ENCODE measurements at places on chromosomes 16 and 17.

- DNase-seq: no peak
Observed at GRCh38 chr17:79991924-79992648, 43.6 kb downstream of the TBC1D16 start.

- no peak for DNase-seq
Observed at GRCh38 chr17:5120036-5120435, 4.2 kb downstream of the USP6 start.

DNA sequence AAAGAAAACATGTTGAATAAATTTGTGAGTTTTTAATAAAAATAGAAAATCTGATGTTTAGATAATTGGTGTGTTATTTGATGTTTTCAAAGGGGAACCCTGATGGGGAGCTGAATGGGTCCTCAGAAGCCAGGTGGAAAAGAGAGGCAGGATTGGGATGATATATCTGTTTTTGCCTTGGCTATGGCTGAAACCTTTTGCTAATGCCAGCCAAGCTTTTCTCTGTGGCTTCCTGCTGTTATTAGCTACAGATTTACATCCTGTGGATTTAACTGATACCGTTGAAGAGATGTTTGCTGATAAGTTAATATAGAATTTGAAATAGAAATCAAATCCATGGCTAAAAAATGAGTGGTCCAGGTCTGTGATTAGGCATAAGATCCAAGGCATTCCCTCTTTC lies 4.2 kb upstream of the AATF start:
- no peak for DNase-seq

DNA sequence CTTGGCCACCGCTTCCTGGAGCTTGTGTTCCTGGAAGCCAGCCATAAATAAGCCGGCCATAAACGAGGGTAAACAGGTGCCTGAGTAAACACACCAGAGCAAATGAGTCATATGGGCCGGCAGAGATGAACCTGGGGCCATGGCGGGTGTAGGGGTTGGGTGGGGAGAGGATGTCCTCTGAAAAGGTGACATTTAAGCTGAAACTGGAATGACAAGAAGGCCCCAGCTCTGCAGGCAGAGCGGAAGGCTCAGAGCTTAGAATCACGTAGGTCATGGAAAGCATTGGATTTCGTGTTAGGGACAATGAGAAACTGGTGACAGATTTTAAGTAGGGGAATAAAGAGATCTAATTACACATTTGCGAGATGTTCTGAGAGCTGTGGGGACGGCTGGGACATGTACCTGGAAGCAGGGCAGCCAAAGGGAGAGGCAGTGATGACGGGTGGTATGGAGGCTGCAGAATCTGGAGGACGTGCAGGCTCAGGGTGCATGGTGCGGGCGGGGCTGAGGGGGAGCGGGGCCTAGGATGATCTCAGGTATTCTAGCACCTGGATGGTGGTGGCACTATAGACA lies 8.1 kb upstream of the DNASE1 start:
- DNase-seq: no peak

DNA sequence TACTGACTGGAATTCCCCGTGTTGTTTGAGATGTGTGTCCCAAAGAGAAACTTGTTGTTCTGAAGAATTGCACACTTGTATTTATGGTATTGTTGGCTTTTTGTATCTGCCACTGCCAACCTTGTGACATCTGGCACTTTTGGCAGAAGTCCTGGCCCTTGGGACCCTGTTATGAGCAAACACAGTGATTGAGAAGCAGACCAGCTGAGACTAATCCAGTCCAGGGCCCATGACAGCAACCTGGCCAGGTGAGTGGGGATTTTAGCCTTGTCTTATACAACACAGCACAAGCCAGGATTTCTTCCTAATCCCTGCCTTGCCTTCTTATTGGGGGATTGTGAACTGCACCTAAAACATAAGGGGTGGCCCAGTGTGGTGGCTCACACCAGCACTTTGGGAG lies 80.0 kb downstream of the NTN1 start:
- DNase-seq: no peak

GRCh38 chr16:72473631-72474030 lies 301.7 kb upstream of the PMFBP1 start:
- DNase-seq: no peak

DNA sequence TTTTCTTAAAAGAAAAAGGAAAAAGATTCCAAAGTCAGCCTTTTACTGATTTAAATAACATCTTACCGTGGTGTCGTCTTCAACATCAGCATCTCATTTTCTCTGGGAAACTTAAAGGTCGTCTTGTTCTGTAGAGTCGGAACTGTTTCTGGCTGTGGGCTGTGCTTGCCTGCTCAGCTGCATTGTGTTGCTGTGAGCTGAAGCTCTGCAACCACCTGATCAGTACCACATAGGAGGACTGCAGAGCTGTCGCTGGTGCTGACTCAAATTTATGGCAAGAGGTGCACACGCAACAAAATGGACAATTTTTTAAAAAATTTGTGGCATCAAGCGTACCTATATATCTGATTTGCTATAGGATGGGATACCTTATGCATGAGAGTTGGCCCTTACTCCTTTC lies at the start of gene OMG:
TSS of gene OMG (minus strand) at position 150 of the 400 bp plus-strand sequence. CDS start 908 bp downstream, outside the sequence.
- peak; percentile 40 for DNase-seq

- DNase-seq: no peak
Observed at GRCh38 chr17:72603420-72604242, 482.8 kb downstream of the SOX9 start.

- peak; percentile 8 for DNase-seq
Observed at GRCh38 chr17:7929158-7930023, at the start of gene KCNAB3. TSS of gene KCNAB3 (minus strand) at chr17:7929856. CDS start at chr17:7929435, 421 bp downstream.

DNA sequence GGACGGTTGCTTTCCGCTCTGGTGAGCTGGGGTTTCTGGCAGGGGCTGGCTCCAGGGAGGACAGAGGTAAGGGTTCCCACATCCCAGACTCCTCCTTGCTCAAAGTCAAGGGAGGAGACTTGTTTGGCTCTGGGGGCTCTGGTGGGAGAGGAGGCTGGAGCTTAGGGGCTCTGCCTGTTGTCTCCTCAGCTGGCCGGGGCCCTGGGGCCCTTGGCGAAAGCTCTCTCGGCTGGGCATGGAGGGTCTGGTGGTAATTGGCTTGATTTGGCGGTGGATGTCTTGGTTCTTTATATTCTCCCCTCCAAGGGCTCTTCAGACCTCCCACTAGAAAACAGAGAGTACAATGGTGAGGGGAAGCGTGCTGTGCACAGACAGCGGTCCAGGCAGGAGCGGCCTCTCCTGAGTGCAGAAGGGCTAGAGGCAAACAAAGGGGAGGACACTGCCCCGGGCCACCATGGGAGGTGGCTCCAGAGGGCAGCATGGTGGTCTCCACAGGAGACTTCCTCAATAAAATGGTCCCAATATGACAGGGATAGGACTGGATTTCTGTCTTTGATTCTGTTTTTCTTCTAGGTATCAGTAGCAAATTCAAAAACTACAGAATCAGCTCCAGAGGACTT lies 5.7 kb upstream of the SPATA32 start:
- DNase-seq: no peak

DNA sequence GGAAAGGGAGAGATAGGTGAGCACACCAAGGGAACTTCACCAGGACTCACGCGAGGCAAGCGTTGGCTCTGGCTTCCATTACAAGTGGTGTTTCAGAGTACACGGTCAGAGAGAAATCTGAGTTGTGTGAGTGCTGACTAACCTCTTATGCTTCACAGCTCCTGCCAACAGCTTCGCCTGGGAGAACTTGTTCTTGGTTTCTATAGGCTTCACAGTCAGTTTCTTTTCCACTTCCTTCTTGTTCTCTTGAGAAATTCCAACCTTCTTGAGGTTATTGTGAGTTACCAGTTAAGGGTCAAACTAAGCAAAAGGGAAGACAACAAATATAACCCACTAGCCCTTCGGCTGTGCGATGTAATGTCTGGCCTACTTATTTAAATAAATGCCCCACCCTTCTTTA lies 18.9 kb downstream of the PSME3IP1 start:
- no peak for DNase-seq

DNA sequence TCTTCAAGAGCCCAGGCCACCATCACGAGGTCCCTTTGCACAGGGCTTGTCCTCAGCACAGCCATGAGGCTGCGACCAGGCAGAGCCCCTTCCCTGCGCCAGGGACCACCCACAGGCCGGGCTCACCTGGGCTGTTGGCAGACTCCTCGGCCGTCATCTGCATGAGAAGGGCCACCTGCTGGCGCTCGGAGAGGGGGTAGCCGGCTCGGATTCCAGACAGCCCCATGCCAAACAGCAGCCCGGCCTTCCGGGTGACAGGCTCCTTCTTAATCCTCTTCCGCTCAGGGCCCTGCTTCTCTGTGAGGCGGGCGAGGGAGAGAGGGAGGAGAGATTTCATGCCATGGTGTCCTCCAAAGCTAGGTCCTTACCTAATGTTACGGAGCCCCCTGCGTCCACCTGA lies 73.4 kb downstream of the ZNF778 start:
- DNase-seq: no peak

GRCh38 chr17:29005936-29006511 lies at the start of gene SEZ6:
TSS of gene SEZ6 (minus strand) at chr17:29006033. CDS start at chr17:29005869, 164 bp downstream.
- peak; percentile 60 for DNase-seq

DNA sequence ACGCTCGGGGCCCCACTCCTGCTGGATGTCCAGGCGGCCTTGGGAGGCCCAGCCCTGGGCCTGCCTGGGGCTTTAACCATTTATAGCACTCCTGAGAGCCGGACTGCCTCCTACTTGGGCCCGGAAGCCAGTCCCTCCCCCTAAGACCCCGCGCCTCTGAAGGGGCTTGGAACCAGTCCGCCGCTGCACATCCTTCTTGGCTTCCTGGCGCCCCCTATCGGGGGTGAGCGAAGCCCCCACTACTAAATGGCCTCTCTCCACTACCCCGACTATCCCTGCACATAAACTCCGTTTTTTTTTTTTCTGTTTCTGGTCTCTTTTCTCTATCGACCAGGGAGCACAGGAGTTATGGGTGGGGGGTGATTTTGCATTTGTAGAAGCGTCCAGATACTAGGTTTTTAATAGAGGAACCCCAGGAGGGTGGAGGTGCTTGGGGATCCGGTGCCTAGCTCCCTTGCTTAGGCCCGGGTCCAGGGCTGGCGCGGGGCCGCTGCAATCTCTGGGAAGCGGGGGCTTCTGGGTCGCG lies 633 bp upstream of the NOL3 start:
- no peak for DNase-seq

GRCh38 chr17:54451051-54451450 lies 449.6 kb upstream of the TOM1L1 start:
- no peak for DNase-seq

DNA sequence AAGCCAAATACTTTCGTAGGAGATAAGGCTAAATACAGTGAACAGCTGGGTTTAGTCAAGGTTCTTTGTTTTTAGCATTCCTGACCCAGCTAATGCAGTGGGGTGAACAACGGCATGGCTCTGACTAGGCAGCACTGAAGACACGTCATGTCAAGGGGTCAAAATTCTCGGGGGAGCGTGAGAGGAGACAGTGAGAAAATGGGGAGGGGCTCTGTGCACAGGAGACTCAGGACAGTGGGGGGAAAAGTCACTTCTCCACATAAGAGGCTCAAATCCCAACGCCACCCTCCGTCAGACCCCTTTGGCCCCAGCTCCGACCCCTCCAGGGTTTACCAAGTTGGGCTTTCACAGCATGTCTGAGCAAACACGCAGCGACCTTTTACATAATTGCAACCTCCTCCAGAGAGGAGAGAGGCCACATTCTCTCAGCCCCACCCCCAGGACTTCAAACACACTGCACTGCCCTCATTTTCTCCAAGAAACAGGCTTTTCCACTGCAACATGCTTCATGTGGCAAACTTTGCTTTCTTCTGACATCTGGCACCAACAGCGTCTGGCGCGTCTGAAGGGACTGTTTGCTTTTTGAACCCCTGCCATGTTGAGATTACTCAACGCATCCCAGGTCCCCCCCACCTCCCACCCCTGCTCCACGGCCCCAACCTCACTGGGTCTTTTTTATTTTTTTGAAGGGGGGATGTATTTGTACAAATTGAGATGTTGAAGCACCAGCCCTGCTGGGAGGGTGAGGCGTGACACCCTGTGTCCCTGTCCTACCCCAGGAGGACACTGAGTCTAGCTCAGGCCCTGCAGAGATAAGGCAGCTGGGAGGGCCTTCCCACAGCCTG lies 30.0 kb downstream of the AXIN2 start:
- DNase-seq: no peak

DNA sequence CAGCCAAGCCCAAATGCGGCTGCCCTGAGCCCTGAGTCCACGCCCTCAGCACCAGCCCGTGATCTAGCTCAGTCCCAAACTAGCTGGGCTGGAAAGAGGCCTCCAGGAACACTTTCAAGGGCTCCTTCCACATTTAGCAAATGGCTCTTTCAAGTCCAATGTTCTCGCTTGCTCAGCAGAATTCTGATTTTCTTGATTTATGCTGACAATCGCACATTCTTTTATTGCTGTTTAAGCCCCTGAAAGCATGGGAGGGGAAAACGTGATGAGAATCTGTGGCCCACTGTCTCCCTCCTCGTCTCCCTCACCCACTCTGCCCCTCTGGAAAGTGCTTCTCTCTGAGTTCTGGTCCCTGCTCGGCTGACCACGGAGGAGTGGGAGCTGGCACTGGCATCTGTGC lies 293.8 kb downstream of the FOXL1 start:
- no peak for DNase-seq

DNA sequence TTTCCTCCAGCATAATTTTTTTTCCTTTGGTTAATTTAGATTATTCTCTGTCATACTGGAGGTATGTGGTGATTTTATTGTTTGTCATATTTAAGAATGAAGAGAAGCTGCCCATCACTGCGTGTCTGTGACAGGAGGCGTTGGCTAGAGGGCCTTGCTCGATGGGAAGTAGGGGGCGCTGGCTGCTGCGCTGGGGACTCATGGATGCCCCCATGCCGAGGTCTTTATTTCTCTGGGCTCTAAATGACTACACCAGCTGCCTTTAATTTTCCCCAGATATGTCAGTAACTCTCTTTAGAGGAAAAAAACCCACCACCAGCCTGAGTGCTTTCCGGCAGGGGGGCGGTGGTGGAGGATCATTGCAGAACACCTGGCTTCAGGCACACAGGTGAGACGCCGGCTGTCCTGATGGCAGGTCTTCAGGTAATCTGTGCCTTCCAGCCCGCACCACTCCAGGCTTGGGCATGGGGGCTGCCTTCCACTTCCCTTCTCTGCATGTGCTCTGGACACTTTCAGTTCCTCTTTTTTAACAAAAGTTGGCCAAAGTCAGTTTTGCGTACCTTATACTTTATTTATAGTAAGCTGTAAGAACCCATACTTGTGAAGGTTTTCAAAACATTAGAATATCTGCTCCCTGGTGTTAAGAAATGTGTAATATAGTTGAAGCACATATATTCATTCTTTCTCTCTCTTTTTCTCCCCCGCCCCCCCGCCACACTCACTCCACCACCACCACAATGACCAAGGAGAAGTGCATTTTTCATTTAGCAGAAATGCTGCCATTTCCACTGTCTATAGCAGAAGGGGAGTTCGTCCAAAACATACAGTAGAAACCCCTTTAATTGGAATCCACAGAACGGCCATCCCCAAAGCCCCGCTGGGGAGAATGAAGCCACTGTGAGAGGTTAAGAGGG lies 192.7 kb downstream of the RPTOR start:
- DNase-seq: no peak

GRCh38 chr16:29991571-29991904 lies 3.9 kb downstream of the HIRIP3 start:
- no peak for DNase-seq

Measured in cerebellar nuclear complex (tissue), 1 donor.